ENCODE measurements at places on chromosomes 3 and 15.

- DNase-seq = no peak
Measured at GRCh38 chr3:132448216-132448961, 31.1 kb downstream of the DNAJC13 start.

DNA sequence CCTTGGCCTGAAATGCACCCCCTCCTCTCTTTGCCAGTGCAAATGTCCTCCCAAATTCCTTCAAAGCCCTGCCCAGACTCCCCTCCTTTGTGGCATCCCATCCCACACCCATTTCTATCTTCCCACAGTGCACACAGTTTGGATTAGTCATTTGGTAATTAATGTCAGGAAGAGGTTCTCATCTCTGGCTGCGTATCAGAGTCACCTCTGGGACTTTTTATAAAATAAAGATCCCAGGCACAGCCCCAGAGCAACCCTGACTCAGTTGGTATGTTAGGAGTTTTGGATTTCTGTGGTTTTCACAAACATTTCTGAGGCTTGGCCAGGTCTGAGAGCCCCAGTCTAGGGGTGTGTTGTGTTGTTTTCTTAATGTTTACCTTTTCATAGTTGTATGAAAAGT lies 41.6 kb downstream of the C3orf20 start:
- no peak for DNase-seq

DNA sequence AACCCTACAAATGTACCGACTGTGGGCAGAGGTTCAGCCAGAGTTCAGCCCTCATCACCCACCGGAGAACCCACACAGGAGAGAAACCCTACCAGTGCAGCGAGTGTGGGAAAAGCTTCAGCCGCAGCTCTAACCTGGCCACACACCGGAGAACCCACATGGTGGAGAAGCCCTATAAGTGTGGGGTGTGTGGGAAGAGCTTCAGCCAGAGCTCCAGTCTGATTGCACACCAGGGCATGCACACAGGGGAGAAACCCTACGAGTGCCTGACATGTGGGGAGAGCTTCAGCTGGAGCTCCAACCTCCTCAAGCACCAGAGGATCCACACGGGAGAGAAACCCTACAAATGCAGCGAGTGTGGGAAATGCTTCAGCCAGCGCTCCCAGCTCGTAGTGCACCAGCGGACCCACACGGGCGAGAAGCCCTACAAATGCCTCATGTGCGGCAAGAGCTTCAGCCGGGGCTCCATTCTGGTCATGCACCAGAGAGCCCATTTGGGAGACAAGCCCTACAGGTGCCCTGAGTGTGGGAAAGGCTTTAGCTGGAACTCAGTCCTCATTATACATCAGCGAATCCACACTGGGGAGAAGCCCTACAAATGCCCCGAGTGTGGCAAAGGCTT lies 20.7 kb downstream of the ZSCAN2 start:
- no peak for DNase-seq

DNA sequence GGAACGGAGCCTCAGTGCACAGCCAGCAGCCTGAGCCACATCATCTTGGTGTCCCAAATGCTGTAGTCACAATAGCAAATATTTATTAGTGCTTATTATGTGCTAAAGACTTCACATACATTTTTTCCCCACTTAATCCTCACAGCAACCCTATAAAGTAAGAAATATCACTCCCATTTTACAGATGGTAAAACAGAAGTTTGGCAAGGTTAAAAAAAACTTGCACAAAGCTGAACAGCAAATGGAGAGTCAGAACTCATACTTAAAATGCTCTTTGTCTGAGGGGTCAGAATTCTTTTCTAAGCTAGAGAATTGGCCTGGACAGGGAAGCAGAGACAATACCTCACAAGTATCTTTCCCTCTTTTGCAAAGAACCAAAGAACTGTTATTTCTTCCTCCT lies 30.9 kb upstream of the THRB start:
- no peak for DNase-seq

DNA sequence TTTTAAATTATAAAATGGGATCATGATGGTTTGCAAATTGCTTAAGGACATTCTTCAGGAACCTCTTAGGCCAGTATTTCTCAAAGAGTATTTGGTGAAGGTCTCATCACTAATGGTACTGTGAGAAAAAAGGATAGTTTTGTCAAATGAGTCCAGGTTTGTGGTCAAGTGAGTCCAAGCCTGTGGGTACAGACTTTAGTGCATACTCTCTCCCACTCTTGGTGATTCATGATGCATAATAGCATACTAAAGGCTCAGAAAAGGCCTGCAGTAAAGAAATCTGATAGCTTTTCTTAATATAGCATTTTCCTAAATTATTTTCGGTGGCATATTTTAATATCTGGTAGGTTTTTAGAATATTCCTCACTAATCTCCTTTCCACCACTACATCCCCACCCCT lies 20.0 kb downstream of the BOC start:
- no peak for DNase-seq

DNA sequence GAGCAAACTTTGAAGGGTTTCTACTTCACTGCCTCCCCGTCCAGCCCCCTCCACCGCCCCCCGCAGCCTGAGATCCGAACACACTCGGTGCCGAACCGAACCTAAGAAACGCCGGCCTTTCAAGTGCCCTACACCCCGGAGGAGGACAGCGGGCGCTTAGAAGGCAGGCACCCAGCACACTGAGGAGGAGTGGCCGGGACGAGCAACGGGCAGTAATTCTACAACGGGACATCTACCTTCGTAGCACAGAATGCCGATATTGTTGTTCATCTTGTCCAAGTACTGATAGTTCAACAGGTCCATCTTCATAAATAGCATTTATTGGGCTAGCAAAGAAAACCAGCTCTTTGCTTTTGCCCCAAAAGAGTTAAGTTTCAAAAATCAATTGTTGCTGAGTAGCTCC lies 513 bp downstream of the VGLL4 start:
- no peak for DNase-seq

GRCh38 chr3:25665315-25666280 lies 891 bp upstream of the TOP2B start:
- no peak for DNase-seq

DNA sequence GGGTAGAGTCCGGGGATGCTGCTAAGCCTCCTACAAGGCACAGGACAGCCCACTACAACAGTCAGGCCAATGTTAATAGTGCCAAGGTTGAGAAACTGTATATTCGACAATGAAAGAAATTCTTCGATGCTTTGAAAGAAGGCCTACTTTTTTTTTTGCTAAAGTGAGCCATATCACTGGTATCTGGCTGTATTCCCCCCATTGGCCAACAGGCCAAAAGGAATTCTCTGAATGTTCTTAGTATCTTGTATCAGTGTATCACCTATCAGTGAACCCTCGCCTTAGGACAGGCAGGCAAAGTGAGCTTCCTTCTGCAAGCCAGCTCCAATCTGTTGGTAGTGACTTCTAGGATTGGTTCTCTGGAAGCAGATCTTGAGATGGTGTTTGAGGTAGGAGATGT lies 74.2 kb downstream of the SNTN start:
- no peak for DNase-seq
